ENCODE measurements at places on chromosomes 7 and 10.
A peak's percentile ranks its signal among the peaks of the same experiment; 100 is the strongest.

GRCh38 chr7:119944601-119944972 is 328.4 kb upstream of the KCND2 start:
- no peak for DNase-seq

GRCh38 chr10:88472540-88472939 is 110.6 kb downstream of the RNLS start:
- no peak for DNase-seq

- DNase-seq = no peak
Observed at GRCh38 chr7:15862781-15863165, 176.3 kb upstream of the MEOX2 start.

DNA sequence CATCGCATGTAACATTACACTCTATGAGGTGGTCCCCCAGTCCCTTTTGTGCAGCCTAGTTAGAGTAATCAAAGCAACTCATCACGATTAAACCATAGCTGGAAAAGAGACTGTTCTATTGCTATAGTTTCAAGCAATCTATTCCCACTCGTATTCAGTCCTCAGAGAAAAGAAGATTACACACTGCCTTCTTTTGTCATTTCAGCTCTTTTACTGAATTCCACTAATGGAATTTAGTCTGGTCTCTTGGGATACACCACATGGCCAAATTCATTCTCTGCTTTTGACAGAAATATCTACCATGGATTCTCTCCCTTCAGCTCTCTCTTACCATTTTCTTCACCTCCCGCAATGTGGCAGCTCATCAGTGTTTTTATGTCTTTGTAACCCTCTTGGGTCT is 108.9 kb upstream of the HDAC9 start:
- no peak for DNase-seq

DNA sequence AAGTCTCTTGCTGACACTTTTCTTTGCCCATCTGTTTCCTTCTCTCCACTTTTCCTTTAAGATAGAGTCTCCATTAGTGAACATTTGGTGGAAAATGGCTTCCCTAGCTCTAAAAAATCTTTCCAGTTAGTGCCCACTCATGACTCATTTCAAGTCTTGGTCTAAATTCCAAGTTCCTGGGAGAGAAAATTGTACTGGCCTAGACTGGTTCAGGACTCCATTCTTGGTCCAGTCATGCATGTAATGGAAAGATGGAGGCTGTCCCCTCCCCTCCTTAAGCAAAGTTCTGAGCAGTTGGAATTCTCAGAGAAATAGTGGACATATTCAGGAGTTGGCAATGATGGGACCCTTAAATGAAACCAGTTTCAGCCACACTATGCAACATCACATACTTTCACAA is 3.8 kb upstream of the ALDH18A1 start:
- DNase-seq = peak; percentile 28

DNA sequence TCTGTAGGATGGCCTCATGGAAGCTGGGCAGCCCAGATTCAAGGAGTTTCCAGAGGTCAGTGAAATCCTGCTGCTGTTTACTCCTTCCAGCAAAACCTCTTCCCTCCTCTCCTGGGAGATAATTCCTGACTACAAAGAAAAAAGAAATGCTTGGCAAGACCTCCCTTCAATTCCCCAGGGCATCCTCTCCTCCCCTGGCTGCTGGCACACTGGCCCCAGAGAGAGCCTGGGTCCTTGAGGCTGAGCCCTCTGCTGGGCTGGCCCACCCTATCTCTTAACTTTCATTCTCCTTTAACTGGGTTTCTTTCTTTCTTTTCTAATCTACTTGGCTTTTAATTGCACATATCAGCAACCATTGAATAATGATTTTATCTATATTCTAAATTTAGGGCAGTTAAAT is 7.7 kb downstream of the DRGX start:
- DNase-seq = no peak

DNA sequence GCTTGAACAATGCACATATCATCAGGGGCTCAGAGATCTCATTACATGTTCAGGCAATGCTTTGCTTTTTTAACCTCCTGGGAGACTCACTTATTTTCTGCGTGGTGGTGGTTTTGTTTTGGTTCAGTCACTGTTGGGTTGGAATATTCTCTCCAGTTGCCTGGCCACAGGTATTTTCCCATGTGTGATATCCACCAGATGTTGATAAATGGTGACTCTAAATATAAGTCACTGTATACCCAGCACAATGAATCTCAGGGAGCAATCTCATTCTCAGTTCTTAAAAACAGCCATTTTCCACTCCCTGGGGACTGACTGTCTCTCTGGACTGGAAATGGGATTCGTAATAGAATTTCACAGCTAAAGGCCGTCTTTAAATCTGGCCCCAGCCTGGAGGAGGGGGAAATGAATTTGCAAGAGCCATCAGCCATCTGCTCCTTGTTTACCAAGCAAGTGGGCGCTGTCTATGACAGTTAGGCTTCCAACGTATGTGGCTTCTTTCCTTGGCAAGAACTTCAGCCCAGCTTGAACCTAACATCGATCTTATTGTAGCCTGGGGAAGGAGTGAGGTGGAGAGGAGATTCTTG is 1106.2 kb downstream of the NRG3 start:
- DNase-seq = peak; percentile 68

DNA sequence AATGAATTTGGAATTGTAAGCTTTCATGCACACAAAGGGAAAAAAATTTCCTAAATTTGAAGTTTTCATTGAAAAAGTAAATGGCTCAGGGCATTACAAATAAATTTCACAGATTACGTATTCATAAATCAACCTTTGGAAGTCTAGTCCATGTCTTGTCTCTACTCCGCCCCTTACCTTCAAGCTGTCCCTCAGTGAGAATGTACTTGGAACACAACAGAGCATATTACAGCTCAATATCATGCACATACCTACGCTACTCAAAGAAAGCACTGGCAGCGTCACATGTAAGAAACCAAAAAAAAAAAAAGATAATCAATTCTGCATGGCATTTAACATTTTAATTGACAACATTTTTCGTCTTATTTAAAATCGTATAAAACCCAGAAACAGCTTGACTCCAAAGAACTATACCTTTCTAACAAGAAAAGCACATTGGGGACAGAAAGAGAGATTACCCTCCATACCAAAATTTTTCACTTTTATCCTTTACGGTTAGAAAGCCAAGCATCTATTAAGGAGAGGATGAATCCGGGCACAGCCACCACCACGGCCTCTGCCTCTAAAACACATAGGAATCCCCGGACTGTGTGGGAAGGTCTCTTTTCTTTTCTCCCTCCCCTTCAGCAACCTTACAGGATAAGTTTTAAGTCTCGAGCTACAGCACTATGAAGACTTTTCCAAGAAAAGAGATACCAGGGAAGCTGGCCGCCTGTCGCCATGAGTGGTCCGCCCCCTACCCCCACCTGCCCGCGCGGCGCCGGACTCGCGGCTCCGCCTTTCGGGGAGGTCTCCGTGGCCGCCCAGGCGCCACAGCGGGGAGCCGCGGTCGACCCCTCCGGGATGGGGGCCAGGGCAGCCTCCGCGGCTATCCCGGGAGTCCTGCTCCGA is 1.1 kb downstream of the JMJD1C start:
- no peak for DNase-seq

DNA sequence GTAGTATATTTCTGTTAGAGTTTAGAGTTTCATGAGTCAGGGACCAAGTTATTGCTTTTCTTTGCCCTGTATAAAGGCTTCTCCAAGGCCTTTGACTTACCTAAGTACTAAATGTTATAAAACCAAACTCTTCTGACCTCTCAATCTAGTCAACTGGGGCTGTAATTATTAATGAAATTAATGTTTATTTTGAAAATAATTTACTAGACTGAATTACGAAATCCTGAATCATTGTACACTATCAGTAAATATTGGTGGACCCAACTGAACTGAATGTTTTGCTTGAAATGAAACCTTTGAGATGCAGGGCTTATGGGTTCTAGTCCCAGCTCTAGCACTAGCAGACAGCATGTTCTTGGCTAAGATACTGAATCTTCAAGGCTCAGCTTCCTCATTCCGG is 1.7 kb upstream of the CYP2C9 start:
- no peak for DNase-seq

DNA sequence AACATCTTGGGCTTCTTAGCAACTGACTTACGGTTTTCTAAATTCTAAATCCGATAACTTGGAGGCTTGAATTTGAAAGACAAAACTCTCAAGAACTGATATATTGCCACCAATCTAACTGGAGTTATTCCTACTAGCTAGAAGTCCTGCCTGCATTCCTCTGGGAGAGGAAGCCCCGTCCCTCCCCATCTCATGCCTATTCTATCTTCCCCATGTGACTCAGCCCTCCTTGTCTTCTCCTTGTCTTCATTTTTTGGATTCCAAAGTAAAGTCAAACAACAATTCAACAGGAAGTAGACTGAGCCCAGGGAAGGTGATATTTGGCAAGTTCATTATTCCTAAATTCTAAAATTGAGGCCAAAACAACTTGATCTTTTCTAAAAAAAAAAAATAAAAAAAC is 587.7 kb downstream of the KCNMA1 start:
- DNase-seq = peak; percentile 69

DNA sequence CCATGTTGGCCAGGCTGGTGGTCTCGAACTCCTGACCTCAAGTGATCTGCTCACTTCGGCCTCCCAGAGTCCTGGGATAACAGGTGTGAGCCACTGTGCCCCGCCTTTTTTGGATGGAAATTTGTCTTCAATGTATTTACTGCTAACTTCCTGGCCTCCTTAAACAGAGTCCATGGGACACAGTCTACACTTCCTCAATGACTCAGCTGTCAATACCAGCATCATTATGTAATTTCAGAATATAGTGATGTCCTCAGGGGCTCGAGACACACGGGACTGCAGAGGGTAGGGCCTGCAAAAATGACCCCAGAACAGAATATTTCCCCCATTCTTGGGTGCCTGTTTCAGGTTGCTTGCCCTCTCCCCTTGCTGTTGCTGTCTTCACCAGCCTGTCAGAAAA is 31.1 kb downstream of the CAMK2G start:
- DNase-seq = no peak

- no peak for DNase-seq
Observed at GRCh38 chr10:94016727-94017714, 23.3 kb downstream of the PLCE1 start.

- DNase-seq = peak; percentile 62
Observed at GRCh38 chr10:88499569-88500470, 83.3 kb downstream of the RNLS start.

DNA sequence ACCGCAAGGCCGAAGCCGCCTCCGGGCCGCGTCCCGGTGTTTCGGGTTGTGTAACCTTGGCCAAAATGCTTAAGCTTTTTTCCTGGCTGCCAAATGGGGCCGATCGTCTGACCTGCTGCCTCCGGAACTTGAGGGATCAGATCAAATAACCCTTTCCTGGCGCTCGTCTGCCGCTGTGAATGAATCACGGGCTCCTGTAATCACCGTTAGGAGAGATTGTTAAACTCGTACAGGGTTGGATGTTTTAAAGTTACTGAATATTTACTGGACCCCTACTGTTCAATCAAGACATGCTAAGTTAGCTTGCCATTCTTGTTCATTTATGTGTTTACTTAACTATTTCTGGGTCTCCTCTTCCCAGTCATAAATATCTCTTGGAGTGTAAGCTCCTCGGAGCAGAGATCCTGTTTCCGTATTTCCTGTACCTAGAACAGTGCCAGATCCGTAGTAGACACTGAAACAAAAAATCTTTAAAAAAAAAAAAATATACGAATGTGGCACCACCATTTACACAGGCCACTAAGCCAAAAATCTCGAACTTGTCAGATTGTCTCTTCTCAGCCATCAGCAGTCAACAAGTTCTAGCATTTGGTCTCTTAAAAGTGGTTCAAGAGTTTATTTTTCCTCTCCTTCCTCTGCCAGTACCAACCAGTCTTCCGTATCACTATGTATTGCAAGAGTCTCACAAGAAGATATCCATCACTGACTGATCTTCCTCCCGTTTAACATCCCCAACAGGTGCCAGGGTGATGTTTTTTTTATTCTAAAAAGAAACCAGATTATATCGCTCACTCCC is 650 bp upstream of the TM9SF3 start:
- DNase-seq = peak; percentile 72

DNA sequence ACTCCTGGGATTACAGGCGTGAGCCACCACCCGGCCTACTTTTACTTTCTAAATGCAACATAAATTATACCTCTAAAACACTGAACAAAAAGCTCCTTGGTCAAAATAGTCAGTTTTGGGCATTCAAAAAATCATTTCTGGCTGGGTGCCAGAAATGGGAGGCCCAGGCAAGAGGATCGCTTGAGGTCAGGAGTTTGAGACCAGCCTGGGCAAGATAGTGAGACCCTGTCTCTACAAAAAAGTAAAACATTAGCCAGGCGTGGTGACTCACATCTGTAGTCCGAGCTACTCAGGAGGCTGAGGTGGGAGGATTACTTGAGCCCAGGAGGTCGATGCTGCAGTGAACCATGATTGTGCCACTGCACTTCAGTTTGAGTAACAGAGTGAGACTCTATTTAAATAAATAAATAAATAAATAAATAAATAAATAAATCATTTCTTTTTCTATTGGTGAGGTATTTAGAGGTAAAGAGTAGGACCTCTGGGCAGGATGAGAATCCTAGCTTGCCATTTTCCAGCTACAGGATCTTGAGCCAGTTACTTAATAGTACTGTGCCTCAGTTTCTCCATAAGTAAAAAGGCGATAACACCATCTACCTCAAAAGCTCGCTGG is 87.6 kb downstream of the SKIDA1 start:
- DNase-seq = no peak

DNA sequence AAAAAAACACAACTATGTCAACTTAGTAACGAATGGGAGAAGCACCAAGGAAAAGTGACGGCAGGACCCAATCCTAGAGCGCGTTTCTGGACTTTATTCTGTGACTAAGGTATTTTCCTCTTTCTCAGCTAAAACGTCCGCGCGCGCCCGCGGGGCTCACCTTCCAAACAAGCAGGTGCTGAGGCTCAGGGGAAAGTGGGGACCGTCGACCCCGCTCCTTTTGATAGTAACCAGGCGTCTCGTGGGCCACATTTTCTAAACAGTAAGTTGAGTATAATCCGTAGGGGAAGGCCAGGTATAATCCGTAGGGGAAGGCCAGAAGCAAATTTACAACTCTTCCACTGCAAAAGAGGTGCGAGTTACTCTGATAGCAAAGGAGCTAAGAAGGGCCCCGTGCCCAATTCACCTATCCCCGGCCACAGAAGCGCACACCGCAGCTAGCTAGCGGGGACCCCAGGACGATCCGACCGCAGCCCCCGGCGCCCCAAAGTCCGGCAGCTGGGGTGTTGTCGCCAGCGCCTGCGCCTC is 743 bp downstream of the MKI67 start:
- DNase-seq = no peak

DNA sequence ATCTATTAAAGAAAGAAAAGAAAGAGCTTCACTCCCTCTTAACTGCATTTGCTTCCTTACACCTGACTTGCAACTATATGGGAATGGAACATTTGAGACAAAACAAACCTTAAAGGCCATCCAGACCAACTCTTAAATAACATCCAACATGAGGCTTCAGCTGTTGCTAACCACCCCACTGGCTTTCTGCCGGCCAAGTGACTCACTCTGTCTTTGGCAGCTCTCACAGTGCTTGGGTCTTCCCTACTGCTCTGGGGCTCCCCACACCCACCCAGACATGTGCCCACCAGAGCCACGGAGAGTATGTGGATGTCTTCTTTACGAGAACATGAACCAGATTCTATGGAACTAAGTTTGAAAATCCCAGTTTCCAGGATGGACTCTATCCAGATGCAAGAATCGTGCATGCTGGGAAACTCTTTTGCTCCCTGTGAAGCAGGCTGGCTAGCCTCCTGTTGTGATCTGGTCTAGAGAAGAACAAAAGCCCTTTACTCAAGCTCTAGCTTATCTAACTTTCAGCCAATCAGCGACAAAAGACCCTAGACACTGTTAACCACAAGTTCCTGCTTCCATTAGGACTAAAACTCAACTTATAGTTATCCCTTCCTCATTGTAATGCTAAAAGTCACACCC is 245.7 kb downstream of the TCERG1L start:
- no peak for DNase-seq
